GM23248 (cell line): ENCODE measurements at places on chromosomes 13 and 19. TPM values are rescaled to one million over a fixed set of nuclear protein-coding genes. Genes with fewer than 3 reads are reported as not detected.

CEACAM4 gene
- total RNA-seq: not detected in 2 replicates

TMEM59L gene
- 0.13 and 0.97 TPM in 2 replicates for total RNA-seq

KCTD15 gene
- total RNA-seq: 105 and 117 TPM in 2 replicates

OSCAR gene
- total RNA-seq: 0.54 TPM in 1 of 2 replicates, not detected in the other

TDRD12 gene
- 0.22 TPM in 1 of 2 replicates, not detected in the other for total RNA-seq

CGB7 gene
- total RNA-seq: 0.38 and 0.54 TPM in 2 replicates

SPRED3 gene
- total RNA-seq: 2.1 and 7.7 TPM in 2 replicates

SBSN gene
- 3.2 and 4.3 TPM in 2 replicates for total RNA-seq

RFPL4A gene
- total RNA-seq: not detected in 2 replicates

TSHZ3 gene
- 20.9 and 24.0 TPM in 2 replicates for total RNA-seq

MAB21L1 gene
- 13.1 and 13.4 TPM in 2 replicates for total RNA-seq

RUBCNL gene
- total RNA-seq: 2.1 and 2.7 TPM in 2 replicates

ZNF845 gene
- 5.2 and 7.5 TPM in 2 replicates for total RNA-seq

CEACAM3 gene
- total RNA-seq: not detected in 2 replicates

SCAMP4 gene
- total RNA-seq: 110 and 185 TPM in 2 replicates

C19orf73 gene
- 0.86 TPM in 1 of 2 replicates, not detected in the other for total RNA-seq

PBX4 gene
- total RNA-seq: 0.32 TPM in 1 of 2 replicates, not detected in the other

ARRDC5 gene
- not detected in 2 replicates for total RNA-seq

DPF1 gene
- total RNA-seq: 2.4 and 5.2 TPM in 2 replicates

KPNA3 gene
- total RNA-seq: 33.0 and 36.4 TPM in 2 replicates

KLK3 gene
- not detected in 2 replicates for total RNA-seq

MADCAM1 gene
- 0.54 TPM in 1 of 2 replicates, not detected in the other for total RNA-seq

PRSS57 gene
- total RNA-seq: not detected in 2 replicates

VSTM2B gene
- total RNA-seq: not detected in 2 replicates

NLRP12 gene
- not detected in 2 replicates for total RNA-seq

VSIG10L gene
- total RNA-seq: 1.7 and 2.0 TPM in 2 replicates

GPR183 gene
- total RNA-seq: not detected in 2 replicates

LMTK3 gene
- 0.22 TPM in 1 of 2 replicates, not detected in the other for total RNA-seq

SLC1A6 gene
- total RNA-seq: not detected in 2 replicates

MCF2L gene
- not detected in 2 replicates for total RNA-seq

LAIR1 gene
- not detected in 2 replicates for total RNA-seq

SLC15A1 gene
- total RNA-seq: not detected in 2 replicates

PRODH2 gene
- not detected in 2 replicates for total RNA-seq

PRR36 gene
- total RNA-seq: not detected in 2 replicates

IGFL2 gene
- total RNA-seq: not detected in 2 replicates

CELF5 gene
- total RNA-seq: 1.1 TPM in 1 of 2 replicates, not detected in the other

DACH1 gene
- not detected in 2 replicates for total RNA-seq

CGB3 gene
- total RNA-seq: not detected in 2 replicates

SPACA4 gene
- total RNA-seq: not detected in 2 replicates

PNMA8C gene
- not detected in 2 replicates for total RNA-seq

PSG11 gene
- total RNA-seq: not detected in 2 replicates

HIF3A gene
- total RNA-seq: not detected in 2 replicates

PNMA8B gene
- total RNA-seq: 0.25 and 0.65 TPM in 2 replicates

KLC3 gene
- total RNA-seq: not detected in 2 replicates

ARHGAP33 gene
- 2.0 and 24.9 TPM in 2 replicates for total RNA-seq

ASF1B gene
- 7.6 and 11.2 TPM in 2 replicates for total RNA-seq

ADGRE3 gene
- total RNA-seq: not detected in 2 replicates

GNG7 gene
- total RNA-seq: 0.11 TPM in 1 of 2 replicates, not detected in the other

CEACAM21 gene
- not detected in 2 replicates for total RNA-seq
